ENCODE measurements at places on chromosomes 1 and 21.
A peak's percentile ranks its signal among the peaks of the same experiment; 100 is the strongest.

- no peaks in the 10 kb centered on the region for H3K4me1 ChIP-seq
- no peak overlapping the region for H3K27ac ChIP-seq
- no peak overlapping the region for H3K4me3 ChIP-seq
Observed at GRCh38 chr1:29218223-29218622, 12.5 kb downstream of the MECR start.

- peaks cover 20% of the 10 kb centered on the region for H3K4me1 ChIP-seq
- no peak for DNase-seq
- H3K27me3 ChIP-seq: no peaks in the 10 kb centered on the region
- H3K36me3 ChIP-seq: peaks cover 30% of the 10 kb centered on the region
- peak overlapping the region; percentile 82 for H3K27ac ChIP-seq
- no peak overlapping the region for H3K4me3 ChIP-seq
Observed at GRCh38 chr1:59041646-59042277, 255.1 kb upstream of the FGGY start.

DNA sequence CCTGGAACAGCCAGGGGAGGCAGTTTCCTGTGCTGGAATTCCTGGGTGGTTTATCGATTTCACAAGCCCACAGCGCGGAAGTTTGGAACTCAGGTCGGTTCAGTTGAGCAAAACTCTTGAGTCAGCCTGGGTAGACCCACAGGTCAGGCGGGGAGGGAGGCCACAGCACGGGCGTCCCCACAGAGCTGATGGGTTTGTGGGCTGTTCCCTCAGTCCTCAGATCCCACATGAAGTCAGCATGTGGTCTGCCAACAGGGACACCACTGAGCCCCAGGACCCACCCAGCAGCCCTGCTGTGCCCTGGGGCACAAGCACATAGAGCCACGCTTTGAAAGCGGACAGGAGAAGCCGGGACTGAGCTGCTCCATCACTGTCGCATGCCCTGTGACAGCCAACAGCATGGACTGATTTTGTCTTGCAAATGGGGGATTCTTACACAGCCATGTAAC, 17.4 kb downstream of the BMP8A start:
- H3K27me3 ChIP-seq: peaks cover 10% of the 10 kb centered on the region
- H3K4me1 ChIP-seq: peaks cover 9% of the 10 kb centered on the region
- peak overlapping the region; percentile 95 for H3K27ac ChIP-seq
- no peaks in the 10 kb centered on the region for H3K36me3 ChIP-seq
- DNase-seq: no peak

DNA sequence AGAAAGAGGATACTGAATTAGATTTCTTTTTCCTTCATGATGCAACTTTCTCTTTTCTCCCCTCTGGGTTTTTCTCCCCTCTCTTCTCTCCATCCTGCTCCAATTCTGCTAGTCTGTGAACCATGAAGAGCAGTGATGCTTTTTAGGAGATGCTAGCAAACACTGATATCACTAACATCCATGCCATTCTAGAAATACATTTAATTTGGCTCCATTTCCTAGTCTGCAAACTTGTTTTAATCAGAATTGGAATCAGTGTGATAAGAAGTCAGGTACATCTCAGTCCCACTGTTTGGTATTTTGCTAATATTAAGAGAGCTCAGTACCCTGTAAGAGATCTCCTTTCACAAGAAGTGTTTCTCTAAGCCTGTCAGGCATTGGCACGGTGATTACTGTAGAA, 437.1 kb downstream of the RWDD3 start:
- no peak overlapping the region for H3K27ac ChIP-seq
- no peak for DNase-seq
- H3K27me3 ChIP-seq: no peaks in the 10 kb centered on the region
- no peaks in the 10 kb centered on the region for H3K4me1 ChIP-seq

- peak overlapping the region; percentile 79 for H3K27ac ChIP-seq
- H3K36me3 ChIP-seq: peaks cover 6% of the 10 kb centered on the region
- peak; percentile 42 for DNase-seq
- H3K4me3 ChIP-seq: no peak overlapping the region
- H3K27me3 ChIP-seq: no peaks in the 10 kb centered on the region
Observed at GRCh38 chr1:87449348-87449963, 120.8 kb downstream of the LMO4 start.

DNA sequence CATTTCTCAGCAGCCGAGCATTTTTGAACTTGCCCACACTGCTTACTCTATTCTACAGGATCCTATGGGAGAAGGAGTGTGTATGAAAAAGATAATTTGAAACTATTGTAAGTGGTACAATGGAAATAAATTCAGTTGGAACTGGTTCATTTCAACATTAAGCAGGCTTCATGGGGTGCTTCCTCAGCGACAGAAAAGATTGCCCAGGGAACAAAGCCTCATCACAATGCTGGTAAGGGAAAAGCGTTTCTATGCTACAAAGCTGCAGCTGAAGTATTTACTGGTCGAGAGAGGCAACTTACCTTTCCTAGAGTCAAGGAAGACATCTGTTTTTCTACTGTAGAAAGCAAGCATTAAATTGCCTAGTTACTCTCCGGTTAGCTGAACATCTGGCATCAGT, 568.2 kb upstream of the ZP4 start:
- H3K27ac ChIP-seq: no peak overlapping the region
- DNase-seq: no peak
- H3K4me1 ChIP-seq: no peaks in the 10 kb centered on the region
- H3K27me3 ChIP-seq: no peaks in the 10 kb centered on the region

- peak overlapping the region; percentile 89 for H3K27ac ChIP-seq
- peaks cover 11% of the 10 kb centered on the region for H3K36me3 ChIP-seq
- H3K27me3 ChIP-seq: no peaks in the 10 kb centered on the region
- H3K4me1 ChIP-seq: peaks cover 65% of the 10 kb centered on the region
- peak overlapping the region; percentile 87 for H3K4me3 ChIP-seq
- DNase-seq: no peak
Observed at GRCh38 chr1:1777583-1777899, 729 bp downstream of the NADK start.

DNA sequence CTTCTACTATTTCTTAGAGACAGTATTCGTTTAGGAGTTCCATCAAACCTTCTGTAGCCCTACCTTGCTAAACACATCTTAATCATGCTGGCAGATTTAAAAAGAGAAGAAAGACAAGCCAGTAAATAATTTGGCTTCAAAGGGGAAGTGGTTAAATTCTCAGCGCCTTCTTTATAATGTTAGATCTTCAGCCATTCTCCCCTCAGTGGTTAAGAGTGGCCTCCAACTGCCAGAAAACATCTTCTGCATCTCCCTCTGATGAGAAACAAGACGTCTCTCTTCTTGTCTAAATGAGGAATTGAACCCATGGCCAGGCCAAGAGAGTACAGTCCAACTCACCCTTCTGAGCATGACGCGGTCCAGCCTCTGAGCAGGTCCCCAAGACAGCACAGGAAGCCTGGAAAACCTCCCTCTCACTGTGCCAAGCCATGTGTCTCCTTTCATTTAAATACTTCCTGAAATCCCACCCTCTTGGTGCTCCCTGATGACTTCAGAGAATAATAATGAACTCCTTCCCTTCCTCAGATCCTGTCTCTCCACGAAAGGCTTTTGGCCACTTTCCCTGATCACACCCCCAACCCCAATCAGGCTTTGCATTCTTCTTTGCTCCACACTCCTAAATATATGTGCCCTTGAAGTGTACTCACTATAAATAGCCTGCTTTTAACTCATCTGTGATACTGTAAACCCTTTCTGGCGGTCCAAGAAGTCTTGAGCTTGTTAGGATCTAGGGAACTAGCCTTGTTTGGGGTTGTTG, 16.4 kb upstream of the LRRC52 start:
- no peak for DNase-seq
- H3K27ac ChIP-seq: no peak overlapping the region
- no peaks in the 10 kb centered on the region for H3K4me1 ChIP-seq
- H3K27me3 ChIP-seq: peaks cover 52% of the 10 kb centered on the region

- no peak for DNase-seq
- H3K4me1 ChIP-seq: peaks cover 10% of the 10 kb centered on the region
- peaks cover 11% of the 10 kb centered on the region for H3K27me3 ChIP-seq
- no peak overlapping the region for H3K4me3 ChIP-seq
Observed at GRCh38 chr1:50982611-50983010, 12.6 kb downstream of the CDKN2C start.

- H3K27ac ChIP-seq: no peak overlapping the region
- H3K27me3 ChIP-seq: no peaks in the 10 kb centered on the region
- peak overlapping the region; percentile 96 for H3K4me3 ChIP-seq
- no peak for DNase-seq
Observed at GRCh38 chr1:248823517-248824001, 2.2 kb downstream of the SH3BP5L start.

GRCh38 chr1:72037745-72038343, 244.5 kb downstream of the NEGR1 start:
- H3K27ac ChIP-seq: no peak overlapping the region
- no peaks in the 10 kb centered on the region for H3K36me3 ChIP-seq
- H3K27me3 ChIP-seq: no peaks in the 10 kb centered on the region

DNA sequence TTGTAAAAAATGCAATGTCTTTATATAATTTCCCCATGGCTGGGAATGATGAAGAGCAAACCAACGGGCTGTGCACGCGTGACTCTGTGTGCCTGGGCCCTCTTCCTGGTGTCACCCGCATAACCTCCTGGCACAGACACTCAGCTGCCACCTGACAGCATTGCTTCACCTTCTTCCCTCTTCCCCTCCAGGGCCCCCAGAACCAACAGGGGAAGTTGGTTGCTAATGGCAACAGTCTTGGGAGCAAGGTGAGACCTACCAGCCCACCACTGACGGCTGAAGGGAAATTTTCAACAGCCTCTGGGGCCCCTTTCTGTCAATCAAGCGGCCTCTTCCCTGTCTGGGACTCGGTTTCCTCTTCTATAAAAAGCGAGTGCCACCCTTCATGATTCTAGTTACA, 33.2 kb downstream of the SSBP3 start:
- DNase-seq: peak; percentile 18
- H3K4me1 ChIP-seq: peaks cover 23% of the 10 kb centered on the region
- H3K27me3 ChIP-seq: no peaks in the 10 kb centered on the region
- no peaks in the 10 kb centered on the region for H3K36me3 ChIP-seq
- peak overlapping the region; percentile 16 for H3K27ac ChIP-seq

- H3K4me3 ChIP-seq: no peak overlapping the region
- no peak overlapping the region for H3K27ac ChIP-seq
- no peaks in the 10 kb centered on the region for H3K36me3 ChIP-seq
Observed at GRCh38 chr1:64701886-64702285, 43.0 kb upstream of the RAVER2 start.

All from stimulated activated naive B cell treated with anti-CD40 and anti-IgM and Interleukin-4, amounts not matched to agents 10 μg/mL and 1 μg/mL and 100 μg/mL, for 72 hours (primary cell).